ENCODE measurements at places on chromosomes 3 and 15.

GRCh38 chr15:98440917-98441316, 207.4 kb upstream of the IGF1R start:
- no peak for DNase-seq

GRCh38 chr15:51970132-51970817, 1.3 kb downstream of the LEO1 start:
- DNase-seq, result no peak

DNA sequence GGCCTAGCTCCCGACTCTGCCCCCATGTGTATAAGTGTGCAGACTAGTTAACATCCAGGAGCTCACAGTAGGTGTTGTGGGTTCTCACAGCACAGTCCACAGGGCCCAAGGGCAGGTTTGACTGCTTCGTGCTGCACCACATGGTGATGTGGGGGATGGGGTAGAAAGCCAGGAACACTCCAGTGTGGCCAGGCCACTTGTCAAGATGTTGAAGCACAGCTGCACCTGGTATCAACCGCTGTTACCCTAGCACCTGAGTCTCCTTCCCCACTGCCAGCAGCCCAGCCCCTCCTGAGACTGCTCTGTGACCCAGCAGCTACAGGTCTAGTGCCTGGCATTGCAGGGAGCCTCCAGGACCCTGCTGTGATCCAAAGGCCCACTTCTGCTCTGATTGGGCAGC, 53.4 kb downstream of the CHDH start:
- no peak for DNase-seq

- no peak for DNase-seq
These were observed 562 bp downstream of the NBEAL2 start for GRCh38 chr3:46979958-46980497.

- DNase-seq, result no peak
These were observed 48.8 kb upstream of the LRRFIP2 start for GRCh38 chr3:37223141-37223558.

DNA sequence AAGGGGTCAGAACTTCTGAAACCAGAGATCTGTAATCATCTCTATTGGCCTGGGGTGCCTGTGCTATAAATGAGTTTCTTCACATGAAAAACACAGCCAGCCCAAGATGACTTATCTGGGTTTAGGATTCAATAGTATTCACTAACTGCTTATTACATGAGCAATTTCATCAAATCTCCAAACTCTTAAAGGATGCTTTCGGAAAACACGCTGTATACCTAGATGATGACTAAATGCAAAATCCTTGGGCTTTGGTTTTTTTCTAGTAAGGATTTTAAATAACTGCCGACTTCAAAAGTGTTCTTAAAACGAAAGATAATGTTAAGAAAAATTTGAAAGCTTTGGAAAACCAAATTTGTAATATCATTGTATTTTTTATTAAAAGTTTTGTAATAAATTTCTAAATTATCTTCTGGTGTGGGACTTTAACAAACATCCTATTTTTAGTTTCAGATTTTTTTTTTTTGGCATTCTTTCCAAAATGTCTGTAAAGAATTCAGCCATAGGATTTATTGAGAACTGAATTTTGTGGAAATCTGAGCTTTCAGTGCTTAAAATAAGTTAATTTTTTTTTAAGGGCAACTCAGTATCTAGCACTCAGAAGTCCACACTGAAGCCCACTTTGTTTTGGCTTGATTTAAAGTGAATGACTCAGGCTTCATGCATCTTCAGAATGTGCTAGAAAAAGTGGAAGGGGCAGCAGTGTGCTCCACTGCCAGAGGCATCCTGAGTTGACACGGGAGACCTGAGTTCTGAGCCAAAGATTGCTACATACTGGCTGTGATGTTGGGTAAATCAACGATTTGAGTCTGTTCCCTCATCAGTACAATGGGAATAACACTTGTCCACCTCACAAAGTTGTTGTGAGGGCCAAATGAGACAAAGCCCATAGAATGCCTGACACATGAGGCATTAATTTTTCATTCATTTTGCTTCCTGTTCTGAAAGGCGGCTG, 18.7 kb downstream of the TMEM43 start:
- peak; percentile 93 for DNase-seq

- no peak for DNase-seq
These were observed 27.8 kb upstream of the TSEN2 start for GRCh38 chr3:12456441-12456840.

GRCh38 chr15:55513152-55513551, 5.1 kb upstream of the DNAAF4 start:
- no peak for DNase-seq

DNA sequence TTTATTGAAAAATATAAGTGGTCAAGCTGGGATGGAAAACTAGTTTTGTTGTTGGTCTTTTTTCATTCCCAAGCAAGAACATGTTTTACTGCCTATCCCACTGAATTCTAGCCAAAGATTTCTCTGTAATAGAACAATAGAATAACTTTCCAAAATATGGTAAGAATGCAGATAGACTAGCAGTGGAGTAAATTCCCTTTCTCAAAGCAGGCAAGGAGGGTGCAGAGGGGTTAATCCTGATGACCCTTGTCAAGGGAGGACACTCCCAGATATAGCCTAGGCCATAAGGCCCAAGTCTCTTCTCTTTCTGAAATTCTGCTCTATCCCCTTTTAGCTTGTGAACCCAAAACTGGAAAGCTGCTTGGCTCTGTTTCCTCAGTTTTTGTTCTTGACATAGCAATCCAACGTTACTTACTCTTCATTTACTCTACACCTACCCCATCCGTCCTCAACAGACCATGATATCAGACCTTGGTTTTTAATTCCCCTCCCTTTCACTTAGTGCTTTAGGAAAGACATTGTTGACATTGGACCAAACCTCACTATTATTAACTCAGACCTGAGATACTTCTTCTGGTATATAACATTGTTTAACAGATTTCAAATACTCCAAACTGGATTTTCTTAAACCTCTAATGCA, 453.6 kb upstream of the THBS1 start:
- DNase-seq, result peak; percentile 33

DNA sequence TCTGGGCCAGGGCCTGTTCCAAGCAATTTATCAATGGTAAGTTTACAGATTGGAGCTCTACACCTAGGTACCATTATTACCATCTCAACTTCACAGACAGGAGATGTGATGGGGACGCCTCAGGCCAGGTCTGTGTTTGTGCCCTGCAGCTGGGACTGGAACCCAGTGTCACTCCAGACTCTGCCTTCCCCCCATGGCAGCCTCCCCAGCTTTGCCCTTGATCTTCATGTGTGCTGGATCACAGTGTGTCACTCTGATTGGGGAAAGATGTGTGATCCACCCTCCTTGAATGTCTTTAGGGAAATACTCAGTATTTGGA, 59.6 kb downstream of the MGLL start:
- no peak for DNase-seq

DNA sequence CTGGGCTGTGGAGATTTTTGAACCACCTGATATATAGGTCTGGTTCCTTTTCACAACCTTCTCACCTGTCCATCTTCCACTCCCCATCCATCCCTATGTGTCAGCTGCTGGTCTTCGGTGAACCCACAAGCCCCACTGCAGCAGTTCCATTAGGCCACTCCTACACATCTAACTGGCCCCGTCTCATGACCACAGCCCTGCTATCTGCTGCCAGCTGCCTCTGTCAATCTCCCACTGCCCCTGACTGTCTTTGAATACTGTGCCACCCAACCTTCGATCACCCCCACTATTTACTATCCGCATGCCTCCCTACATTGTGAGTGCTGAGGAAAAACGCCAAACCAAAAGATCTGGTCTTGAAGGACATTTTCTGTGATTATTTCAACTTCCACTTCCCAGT, 795.4 kb downstream of the IGSF11 start:
- no peak for DNase-seq

DNA sequence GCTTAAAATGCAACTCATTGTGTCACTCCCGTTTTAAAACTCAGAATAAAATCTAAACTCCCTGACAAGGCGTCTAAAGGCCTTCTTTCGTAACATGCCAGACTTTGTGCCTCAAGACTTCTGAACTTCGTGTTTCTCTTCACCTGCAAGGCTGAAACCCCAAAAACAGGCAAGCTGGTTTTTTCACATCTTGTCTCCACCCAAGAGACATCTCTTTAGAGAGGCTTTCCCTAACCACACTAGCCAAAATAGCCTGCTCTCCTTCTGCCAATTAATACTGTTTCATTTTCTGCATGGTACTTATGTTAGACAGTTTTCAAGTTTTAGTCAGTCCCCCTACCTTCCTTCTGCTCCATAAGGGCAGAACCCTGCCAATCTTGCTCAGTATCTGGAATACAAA, 41.6 kb downstream of the RAF1 start:
- no peak for DNase-seq

GRCh38 chr3:155886915-155887314, 16.5 kb downstream of the GMPS start:
- DNase-seq, result no peak

DNA sequence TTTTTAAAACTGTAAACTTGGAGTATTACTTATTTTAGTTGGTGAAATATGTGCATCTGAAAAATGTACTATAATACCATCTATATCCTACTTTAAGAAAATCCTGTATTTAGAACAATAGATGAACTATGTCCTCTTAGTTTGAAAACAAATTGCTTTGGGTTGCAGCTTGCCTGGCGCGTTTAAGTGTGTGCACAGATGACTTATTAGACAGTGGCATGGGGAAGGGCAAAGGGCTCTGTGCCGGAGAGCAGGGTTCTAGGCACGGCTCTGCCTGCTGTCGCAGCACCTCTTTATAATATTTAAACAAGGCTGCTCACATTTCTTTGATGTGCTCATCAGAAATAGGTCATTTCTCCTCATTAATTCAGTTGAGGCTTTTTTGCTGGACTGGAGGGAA, 10.0 kb downstream of the PXK start:
- DNase-seq, result no peak

- no peak for DNase-seq
These were observed 58.7 kb downstream of the SMAD3 start for GRCh38 chr15:67124111-67124510.

DNA sequence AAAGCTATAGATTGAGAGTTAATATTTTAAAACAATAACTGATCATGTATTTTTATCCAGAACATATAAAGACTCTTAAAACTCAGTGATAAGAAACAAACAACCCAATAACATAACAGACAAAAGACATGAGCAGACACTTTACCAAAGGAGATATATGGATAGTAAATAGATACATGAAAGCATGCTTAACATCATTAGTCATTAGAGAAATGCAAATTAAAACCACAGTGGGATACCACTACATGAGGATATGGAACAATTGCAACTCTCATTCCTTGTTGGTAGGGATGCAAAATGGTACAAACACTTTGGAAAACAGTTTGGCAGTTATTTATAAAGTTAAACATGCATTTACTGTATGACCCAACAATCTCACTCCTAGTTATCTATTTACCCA, 95.0 kb downstream of the IQCH start:
- DNase-seq, result no peak

DNA sequence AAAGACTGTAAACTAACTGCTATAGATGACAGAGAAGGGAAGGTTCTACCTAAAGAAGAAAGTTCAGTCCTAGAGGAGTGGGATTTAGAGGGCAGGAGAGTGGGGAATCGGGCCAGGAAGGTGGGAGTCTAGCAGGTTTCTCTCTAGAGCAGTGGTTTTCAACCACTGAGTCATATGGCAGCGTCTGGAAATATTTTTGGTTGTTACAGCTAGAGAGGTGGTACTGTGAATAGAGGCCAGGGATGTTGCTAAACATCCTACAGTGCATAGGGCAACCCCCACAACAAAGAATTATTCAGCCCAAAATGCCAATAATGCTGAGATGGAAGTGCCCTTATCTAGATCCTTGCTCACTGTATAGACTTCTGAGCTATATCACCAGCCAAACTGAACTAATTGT, 28.7 kb downstream of the ATP1B3 start:
- DNase-seq, result no peak

- no peak for DNase-seq
These were observed 190.3 kb downstream of the OPA1 start for GRCh38 chr3:193783166-193783896.

DNA sequence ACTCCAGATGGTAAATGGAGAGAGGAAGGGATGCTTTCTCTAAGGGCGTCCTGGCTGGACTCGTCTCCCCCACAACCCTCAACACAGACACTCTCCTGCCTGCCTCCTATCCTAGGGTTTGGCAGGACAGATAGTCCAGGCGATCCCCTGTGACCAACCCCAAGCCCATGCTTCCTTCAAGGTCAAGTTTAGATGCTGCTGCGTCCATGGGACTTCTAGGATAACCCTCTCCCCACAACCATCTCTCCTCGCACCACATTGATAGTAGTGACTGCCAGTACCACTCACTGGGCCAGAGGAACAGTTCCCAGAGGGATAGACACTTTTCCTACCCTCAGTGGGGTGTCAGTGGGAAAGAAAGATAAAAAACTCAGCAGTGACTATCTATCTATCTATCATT, 166.0 kb downstream of the ABHD5 start:
- DNase-seq, result no peak

GRCh38 chr15:45429941-45430792, 51.8 kb upstream of the GATM start:
- peak; percentile 18 for DNase-seq

GRCh38 chr15:63551400-63551799, 45.8 kb upstream of the FBXL22 start:
- no peak for DNase-seq

DNA sequence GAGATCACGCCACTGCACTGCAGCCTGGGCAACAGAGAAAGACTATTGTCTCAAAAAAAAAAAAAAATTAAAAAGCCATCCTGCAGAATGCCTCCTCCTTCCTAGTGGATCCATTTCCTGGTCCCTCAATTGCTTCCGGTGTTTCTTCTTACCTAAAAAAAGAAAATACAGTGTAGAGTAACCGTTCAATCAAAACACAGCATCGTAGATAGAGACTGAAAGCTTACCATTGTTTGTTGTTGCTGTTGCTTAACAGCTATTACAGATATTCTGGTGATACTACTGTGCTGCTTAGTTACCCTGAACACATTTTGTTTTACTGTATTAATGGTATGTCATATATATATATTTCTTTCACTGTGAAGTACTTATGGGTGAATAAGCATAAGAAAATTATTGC, 105.5 kb upstream of the LRRFIP2 start:
- no peak for DNase-seq

- no peak for DNase-seq
These were observed 111.3 kb downstream of the DCLK3 start for GRCh38 chr3:36653095-36653494.

DNA sequence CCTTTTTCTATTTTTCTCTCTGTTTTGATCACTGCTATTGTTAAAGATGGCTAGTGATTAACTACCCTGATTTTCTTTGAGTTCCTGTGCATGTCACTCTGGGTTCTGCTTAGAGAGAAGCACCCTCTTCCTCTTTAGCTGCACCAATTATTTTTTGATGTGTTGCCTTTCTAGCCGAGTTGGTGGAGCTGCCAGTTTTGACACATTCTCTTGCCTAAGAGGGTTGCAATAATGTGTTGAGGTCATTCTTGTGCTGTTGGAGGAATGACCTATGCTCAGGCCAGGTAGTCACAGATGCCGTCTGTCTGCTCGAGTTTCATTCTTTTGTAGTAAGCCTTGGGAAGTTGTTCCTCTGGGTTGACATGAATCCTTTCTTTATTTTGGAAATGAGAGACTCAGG, 84.6 kb upstream of the DPH6 start:
- DNase-seq, result no peak

DNA sequence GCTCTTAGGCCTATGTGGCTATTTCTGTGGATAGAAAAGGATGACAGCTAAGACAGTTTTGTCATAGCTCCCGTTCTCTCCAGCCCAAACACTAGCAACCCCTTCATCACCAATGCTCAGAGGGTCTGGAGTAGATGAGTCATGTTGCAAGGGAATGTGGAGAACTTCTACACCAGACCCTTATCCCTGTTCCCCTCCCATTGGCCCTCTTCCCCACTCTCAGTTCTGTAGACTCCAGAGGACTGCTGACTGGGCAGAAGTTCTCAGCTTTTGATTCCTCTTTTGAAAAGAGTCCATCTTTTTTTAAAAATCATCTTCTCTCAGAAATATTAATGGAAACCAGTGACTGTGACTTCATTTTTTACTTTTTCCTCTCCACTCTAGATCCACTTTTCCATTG, 2.4 kb upstream of the MYZAP start:
- DNase-seq, result no peak
